ENCODE measurements at places on chromosomes 4 and X.
A peak's percentile ranks its signal among the peaks of the same experiment; 100 is the strongest.

GRCh38 chr4:185865901-185866328 lies 53.9 kb upstream of the SORBS2 start:
- DNase-seq = peak; percentile 71

DNA sequence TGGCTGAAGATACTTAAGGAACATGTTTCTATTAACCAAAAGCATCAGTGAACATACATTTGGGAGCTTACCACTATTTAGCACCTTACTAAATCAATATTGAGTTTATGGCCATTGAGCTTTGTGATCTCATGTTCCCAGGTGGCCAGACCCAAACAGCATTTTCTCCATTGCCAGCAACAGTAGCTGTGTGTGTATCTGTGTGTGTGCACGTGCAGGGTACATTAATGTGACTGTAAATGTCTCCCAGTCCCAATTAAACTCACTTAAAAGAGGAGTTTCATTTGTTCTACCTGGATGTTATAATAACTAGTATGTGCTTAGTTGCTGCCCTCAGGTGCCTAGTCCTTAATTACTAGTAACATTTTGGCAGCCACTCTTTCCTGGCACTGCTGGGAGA lies 282.4 kb downstream of the NR3C2 start:
- no peak for DNase-seq

DNA sequence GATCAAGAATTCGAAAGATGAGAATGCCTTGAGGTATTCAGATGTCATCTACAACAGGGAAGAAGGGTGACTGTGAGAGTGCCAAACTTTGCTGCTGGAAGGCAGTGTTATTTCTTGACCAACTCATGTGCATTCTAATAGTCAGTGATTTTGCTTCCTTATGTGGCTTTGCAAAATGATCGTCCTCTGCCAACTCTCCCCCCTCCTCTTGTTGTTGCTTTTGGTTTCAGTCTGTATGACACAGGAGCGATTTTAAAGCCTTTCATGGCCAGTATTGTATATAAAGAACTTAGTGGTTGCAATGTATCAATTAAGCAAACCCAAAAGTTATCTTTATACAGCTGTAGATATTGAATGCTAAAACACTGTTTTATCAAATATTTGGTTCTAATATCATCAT lies 379.1 kb downstream of the IL1RAPL1 start:
- peak; percentile 37 for DNase-seq

DNA sequence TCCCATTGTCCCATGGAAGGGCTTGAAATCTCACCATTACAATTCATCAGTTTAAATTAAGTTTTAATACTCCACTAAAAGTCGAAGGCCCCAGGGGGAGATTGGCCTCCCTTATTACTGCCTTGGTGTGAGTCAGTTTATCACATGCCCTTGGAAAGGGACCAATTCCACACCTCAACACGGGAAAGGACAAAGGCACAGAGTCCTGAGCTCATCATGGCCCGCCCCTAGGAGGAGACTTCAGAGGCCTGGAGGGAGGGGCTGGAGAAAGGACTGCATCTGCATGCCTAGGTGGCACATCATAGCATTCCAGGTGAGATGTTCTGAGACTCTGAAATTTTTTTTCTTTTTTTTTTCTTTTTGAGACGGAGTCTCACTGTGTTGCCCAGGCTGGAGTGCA lies 2.8 kb upstream of the SEL1L3 start:
- DNase-seq = peak; percentile 55

- DNase-seq = no peak
Measured at GRCh38 chrX:142233400-142233799, 28.3 kb upstream of the MAGEC2 start.

Measured in cardiac fibroblast (primary cell).